ENCODE measurements at places on chromosomes 13 and 19.

DNA sequence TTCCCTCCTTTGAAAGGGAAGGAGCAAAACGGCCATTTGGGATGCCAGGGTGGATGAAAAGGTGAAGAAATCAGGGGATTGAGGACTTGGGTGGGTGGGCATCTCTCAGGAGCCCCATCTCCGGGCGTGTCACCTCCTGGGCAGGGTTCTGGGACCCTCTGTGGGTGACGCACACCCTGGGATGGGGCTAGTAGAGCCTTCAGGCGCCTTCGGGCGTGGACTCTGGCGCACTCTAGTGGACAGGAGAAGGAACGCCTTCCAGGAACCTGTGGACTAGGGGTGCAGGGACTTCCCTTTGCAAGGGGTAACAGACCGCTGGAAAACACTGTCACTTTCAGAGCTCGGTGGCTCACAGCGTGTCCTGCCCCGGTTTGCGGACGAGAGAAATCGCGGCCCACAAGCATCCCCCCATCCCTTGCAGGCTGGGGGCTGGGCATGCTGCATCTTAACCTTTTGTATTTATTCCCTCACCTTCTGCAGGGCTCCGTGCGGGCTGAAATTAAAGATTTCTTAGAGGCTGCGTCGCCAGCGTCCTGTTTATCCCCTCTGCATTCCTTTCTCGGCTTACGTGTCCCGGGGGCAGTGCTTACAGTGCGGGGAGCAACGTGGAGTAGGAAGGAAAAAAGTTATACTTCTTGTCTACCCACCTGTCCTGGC, 15.2 kb upstream of the S1PR4 start:
- DNase-seq = peak; percentile 31

DNA sequence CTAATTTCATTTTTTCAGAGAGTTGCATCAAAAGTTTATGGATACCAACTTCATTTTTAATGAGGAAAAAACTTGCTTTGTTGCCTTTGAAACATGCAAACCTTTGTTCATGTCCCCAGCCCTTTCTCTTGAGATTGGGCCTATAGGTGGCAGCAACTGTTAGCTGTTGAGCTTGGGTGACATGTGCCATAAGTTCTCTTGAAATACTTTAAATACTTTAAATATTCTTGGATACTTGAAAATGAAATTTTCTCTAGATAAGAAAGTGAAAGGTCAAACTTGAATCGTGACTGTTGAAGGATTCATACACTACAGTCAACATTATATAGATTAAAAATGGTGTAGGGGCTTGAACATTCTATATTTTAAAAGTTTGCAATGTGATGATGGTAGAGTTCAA, 294.9 kb downstream of the NDFIP2 start:
- DNase-seq = peak; percentile 77

DNA sequence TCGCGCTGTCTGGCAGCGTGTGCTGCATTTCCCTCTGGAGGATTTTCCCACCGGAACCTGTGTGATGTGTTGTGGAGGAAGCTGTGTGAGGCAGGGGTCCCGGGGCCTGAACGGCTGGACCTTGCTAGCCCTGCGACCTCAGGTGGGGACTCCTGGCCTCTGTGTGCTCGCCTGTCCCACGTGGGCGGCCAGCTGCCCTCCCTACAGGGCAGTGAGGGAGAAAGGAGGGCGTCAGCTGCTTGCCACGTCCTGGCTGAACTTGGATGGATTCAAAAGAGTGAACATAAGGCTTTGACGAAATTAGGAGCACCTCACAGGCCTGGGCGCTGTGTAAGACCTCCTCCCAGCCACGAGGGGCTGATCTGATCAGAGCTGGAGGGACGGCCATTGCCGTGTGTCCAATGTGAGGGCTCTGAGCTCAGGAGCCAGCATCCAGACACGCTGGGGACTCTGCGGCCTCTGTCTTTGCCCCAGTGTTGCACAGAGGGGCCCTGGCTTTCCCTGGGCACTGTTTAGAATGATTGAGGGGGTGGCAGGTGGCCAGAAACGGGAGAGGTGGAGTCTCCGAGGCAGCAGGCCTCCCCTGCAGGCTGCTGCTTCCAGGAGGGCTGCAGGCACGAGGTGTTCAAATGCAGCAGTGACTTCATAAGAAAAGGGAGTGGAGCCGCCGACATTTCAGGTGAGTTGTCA, 13.0 kb downstream of the TFDP1 start:
- DNase-seq = no peak

DNA sequence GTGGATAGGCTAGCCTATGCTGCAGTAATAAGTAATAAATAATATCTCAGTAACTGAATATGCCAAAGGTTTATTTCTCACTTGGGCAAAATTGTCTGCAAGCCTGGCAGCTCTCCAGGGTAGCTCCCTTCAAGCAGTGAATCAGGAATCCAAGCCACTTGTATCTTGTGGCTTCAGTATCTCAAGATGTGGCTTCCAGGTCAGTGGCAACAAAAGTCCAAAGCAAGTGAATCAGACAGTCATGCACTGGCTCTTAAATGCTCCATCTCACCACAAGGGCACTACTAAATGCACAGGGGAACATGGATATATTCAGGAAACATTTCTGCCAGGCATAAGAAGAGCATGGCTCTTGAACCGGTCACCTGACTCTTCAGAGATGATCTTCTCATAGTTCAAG, 126.3 kb downstream of the KCTD12 start:
- peak; percentile 90 for DNase-seq

DNA sequence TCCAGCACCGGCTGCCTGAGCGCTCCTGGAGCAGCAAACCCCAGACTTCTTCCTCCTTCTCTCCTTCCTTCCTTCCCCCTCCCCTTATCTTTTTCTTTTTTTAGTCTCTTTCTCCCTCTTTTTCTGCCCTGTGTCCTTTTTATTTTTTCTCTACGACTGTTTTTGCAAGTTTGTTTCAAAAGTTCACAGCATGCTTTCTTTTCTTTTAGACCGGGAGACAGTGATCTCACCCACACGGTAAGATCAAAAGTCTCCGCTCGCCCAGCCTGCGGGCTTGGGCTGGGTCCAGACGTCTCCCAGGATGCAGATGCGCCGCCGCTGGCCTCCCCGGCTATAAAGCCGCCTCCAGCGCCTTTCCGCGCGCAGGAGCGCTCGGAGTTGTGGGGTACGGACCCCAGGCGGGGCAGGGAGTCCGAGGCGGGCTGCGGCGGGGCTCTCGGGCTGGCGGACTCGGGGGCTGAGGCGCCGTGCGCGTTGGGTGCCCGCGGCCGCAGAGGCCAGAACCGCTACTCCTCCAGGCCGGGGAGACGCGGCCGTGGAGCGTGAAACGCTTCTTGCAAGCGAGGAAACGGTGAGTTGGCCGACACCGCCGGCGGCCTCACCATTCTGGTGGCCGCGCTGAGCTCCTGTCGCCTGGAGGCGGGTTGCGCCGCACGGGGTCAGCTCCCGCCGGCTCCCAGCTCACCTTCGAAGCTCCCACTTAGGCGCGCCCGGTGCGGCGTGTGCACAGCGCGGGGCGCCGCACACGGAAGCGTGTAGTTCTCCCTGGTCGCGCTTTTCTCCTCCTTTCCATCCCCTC, 2.0 kb upstream of the TSHZ3 start:
- DNase-seq = peak; percentile 51

GRCh38 chr13:47665043-47665442, 336.0 kb downstream of the SUCLA2 start:
- no peak for DNase-seq

DNA sequence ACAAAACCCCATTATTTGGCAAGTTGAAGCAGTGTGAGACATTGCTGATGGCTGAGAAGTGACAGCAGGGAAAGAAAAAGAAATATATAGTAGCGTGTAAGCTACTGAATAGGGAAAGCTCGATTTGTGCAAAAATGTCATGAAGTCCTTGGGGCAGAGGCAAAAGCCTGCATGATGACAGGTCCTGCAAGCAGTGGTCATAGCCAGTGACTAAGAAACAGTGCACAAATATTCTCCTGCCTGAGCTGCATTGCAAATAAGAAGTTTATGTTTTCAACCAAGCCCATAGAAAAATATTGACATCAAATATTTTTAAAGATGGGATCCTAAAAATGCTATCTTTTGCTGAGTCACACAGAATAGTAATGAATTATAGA, 270.0 kb downstream of the SLITRK6 start:
- no peak for DNase-seq

GRCh38 chr19:22901431-22902130, 69.5 kb downstream of the ZNF723 start:
- DNase-seq = no peak

- no peak for DNase-seq
Observed at GRCh38 chr19:1754018-1754635, 821 bp downstream of the ONECUT3 start.

DNA sequence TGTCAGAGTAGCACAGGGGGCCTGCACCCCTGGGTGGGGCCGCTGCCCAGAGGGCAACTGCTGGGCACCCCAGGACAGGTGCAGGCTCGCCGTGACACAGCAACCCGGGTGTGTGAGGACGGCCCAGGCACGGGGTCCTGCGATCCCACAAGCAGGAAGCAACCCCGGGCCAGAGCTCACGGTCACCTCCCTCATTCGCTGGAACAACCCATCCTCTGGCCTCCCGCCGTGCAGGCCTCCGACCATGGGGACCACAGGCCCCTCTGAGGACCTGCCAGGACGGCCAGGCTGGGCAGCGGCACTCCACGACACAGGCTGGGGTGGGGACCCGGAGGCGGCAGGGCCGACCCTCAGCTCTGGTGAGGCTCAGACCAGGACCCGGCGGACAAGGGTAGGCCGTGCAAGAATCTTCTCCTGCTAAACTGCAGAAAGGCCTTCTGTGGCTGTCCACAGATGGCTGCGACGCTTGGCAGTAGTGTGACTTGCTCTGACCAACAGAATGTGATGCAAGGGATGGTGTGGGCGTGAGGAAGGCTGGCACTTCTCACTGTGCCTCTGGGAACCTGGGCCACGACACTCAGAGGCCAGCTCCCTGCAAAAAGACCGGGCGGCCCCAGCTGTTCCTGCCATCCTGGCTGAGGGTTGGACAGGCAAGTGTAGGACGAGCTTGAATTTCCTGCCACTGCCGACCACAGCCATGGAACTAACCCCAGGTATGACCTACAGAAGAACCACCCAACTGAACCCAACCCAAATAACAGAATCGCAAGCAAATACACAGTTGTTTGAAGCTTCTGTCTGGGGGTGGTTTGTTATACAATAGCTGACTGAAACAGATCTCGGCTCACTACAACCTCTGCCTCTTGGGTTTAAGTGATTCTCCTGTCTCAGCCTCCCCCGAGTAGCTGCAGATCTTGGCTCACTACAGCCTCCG, 26.5 kb downstream of the PIP5K1C start:
- no peak for DNase-seq

DNA sequence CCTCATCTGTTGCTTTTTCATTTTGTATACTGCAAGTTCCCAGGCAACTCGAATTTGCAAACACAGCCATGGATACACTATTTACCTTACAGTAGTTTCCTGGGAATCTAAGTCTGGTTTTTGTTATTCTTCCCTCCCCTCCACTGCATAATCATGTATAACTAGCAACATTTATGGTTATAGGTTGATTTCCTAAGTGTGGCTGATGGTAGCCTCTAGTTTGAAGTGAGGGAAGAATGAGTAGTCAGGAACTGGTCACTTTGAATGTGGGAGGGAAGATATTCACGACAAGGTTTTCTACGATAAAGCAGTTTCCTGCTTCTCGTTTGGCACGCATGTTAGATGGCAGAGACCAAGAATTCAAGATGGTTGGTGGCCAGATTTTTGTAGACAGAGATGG, at the start of gene KCNRG:
Gene KCNRG (plus strand): TSS at position 187 of the 400 bp plus-strand sequence. CDS start 50 bp downstream, at position 237.
- DNase-seq = no peak

- peak; percentile 3 for DNase-seq
Observed at GRCh38 chr13:91313103-91313502, 34.4 kb upstream of the MIR17HG start.

GRCh38 chr19:49555600-49556411, 24.6 kb downstream of the NOSIP start:
- no peak for DNase-seq

GRCh38 chr19:30690935-30691818, 319.0 kb downstream of the ZNF536 start:
- DNase-seq = no peak

GRCh38 chr19:10580979-10581631, 6.0 kb downstream of the AP1M2 start:
- DNase-seq = peak; percentile 86

DNA sequence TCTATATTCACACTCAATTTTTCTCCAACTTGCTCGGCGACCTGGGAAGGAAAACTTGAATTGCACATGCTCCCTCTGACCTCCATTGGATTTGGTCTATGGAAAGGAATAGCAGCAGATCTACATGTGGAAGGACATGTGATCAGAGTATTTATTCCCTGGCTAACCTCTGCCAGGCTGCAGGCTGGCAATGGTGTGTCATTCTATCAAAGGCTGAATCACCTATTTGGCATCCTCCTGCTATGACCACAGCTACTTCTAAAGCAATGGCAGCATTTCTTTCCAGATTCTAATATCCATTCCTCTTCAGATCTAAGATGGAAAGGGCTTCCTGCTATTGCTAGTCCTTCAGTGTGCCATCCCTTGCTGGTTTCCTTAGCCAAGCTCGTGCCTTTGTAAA, 144.3 kb upstream of the FREM2 start:
- no peak for DNase-seq
